ENCODE measurements at places on chromosomes 6 and 20. TPM values are rescaled to one million over a fixed set of nuclear protein-coding genes. Genes with fewer than 3 reads are reported as not detected.

DNA sequence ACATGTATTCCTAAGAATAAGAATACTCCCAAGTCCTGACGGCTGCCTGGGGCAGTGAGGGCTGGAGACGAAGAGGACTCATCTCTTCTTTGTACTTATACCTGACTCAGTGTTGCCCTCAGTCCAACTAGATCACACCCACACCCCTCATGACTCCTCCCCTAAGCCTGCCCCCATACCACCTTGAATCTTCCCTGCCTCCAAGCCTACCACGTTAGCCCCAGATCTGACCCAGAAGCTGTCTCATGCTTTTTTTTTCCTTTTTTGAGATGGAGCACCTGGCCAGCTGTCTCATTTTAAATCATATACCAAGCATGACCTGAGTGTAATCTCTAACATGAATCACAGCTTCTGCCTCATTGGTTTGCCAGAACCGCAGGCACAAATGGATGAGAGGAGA lies 45.2 kb downstream of the MUC22 start:
- no peak for DNase-seq
- H3K36me3 ChIP-seq = no peaks in the 10 kb centered on the region
- H3K4me3 ChIP-seq = no peak overlapping the region
- H3K27me3 ChIP-seq = peaks cover 15% of the 10 kb centered on the region
- H3K27ac ChIP-seq = no peak overlapping the region

- no peak for DNase-seq
- H3K4me3 ChIP-seq = no peak overlapping the region
- H3K27me3 ChIP-seq = peaks cover 47% of the 10 kb centered on the region
- no peaks in the 10 kb centered on the region for H3K36me3 ChIP-seq
- H3K27ac ChIP-seq = no peak overlapping the region
- H3K4me1 ChIP-seq = peaks cover 18% of the 10 kb centered on the region
These were observed 3.0 kb downstream of the THBS2 start for GRCh38 chr6:169250660-169251059.

DNA sequence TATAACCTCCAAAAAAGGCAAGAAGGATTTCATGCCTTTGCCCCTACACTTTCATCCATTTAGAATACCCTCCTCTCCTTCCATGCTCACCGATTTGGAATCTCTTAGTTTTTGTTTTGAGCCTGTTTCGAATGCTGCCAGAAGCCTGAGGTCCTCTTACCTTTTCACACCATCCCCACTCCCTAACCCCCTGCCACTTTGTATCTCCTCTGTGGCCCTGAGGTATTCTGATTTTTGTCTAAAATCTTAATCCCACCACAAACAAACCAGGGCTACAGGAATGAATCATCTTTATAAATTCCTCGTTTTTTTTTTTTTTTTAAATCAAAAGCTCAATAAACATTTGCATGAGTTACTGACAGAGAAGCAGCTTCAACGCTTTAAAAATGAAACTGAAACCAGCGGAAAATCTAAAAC lies 1.6 kb upstream of the RPS12 start:
- peak overlapping the region; percentile 99 for H3K27ac ChIP-seq
- H3K36me3 ChIP-seq = peaks cover 37% of the 10 kb centered on the region
- no peak for DNase-seq
- H3K27me3 ChIP-seq = no peaks in the 10 kb centered on the region
- peak overlapping the region; percentile 89 for H3K4me3 ChIP-seq

GRCh38 chr6:126720304-126720703 lies 380.4 kb downstream of the CENPW start:
- no peaks in the 10 kb centered on the region for H3K27me3 ChIP-seq
- no peak overlapping the region for H3K4me3 ChIP-seq
- no peak overlapping the region for H3K27ac ChIP-seq
- H3K4me1 ChIP-seq = no peaks in the 10 kb centered on the region
- no peak for DNase-seq

- no peak for DNase-seq
- H3K4me3 ChIP-seq = no peak overlapping the region
These were observed 144.0 kb upstream of the SLC35B3 start for GRCh38 chr6:8579372-8579771.

- peaks cover 39% of the 10 kb centered on the region for H3K4me1 ChIP-seq
- H3K27me3 ChIP-seq = no peaks in the 10 kb centered on the region
- peaks cover 11% of the 10 kb centered on the region for H3K36me3 ChIP-seq
- no peak overlapping the region for H3K27ac ChIP-seq
- no peak overlapping the region for H3K4me3 ChIP-seq
These were observed 32.6 kb downstream of the CEP85L start for GRCh38 chr6:118618676-118619377.

Gene LRP11
- 5.1 TPM for total RNA-seq

Measured in activated CD4-positive, alpha-beta T cell treated with anti-CD3 and anti-CD28 coated beads for 36 hours (primary cell).